ENCODE measurements at places on chromosomes 5 and 9. TPM values are rescaled to one million over a fixed set of nuclear protein-coding genes. Genes with fewer than 3 reads are reported as not detected.

GRCh38 chr9:97735070-97735600 lies 38.0 kb upstream of the XPA start:
- H3K4me1 ChIP-seq = no peaks in the 10 kb centered on the region
- no peak overlapping the region for H3K27ac ChIP-seq
- no peaks in the 10 kb centered on the region for H3K27me3 ChIP-seq
- DNase-seq = no peak

EXD3 gene
- total RNA-seq = 19.9 TPM

- DNase-seq = no peak
- H3K36me3 ChIP-seq = no peaks in the 10 kb centered on the region
- peaks cover 1% of the 10 kb centered on the region for H3K27me3 ChIP-seq
- H3K4me1 ChIP-seq = peaks cover 4% of the 10 kb centered on the region
Observed at GRCh38 chr9:129365196-129365595, 187.1 kb upstream of the IER5L start.

SLC6A3 gene
- total RNA-seq = 0.10 TPM

BTNL3 gene
- total RNA-seq = 0.36 TPM

SPEF2 gene
- total RNA-seq = 3.4 TPM

PTRH1 gene
- 15.3 TPM for total RNA-seq

DNA sequence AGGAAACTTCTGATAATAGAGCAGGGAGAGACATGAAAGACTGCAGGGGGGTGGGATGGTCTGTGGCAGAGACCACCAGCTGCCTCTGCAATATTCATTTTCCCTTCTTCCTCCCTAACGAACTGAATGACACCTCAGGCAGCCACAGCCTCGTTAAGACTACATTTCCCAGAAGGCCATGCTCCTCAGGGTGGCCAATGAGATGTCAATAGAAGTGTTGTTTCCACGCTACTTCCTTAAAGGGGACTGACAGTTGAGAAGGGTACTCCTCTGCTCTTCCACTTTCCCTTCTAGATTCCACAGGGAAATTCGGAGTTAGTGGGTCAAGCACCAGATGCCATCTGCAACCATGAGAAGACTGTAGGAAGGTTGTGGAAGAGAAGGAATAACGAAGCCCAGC lies 52.0 kb upstream of the DAPK1 start:
- H3K36me3 ChIP-seq = no peaks in the 10 kb centered on the region
- H3K4me1 ChIP-seq = peaks cover 2% of the 10 kb centered on the region
- peak; percentile 27 for DNase-seq
- no peaks in the 10 kb centered on the region for H3K27me3 ChIP-seq

DNA sequence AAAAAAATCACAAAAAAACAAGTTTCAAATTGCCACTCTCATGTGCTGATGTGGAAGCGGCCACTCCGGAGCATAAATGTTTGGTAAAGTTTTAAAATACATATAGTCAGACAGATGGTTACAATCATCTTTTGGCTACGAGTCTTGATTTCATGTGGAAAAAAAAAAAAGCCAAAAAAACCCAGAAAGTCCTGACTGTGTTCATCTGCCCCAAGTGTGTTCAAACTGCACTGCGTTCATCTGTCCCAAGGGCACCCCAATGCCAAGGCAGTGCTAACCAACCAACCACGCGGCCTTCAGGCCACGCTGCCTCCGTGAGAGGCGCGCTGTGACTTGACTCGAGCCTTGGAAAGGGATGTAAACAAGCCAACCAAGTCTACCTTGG lies 127.1 kb downstream of the MYO10 start:
- H3K4me3 ChIP-seq = no peak overlapping the region
- H3K36me3 ChIP-seq = peaks cover 9% of the 10 kb centered on the region
- DNase-seq = no peak
- peak overlapping the region; percentile 28 for H3K27ac ChIP-seq
- peaks cover 12% of the 10 kb centered on the region for H3K27me3 ChIP-seq

DNA sequence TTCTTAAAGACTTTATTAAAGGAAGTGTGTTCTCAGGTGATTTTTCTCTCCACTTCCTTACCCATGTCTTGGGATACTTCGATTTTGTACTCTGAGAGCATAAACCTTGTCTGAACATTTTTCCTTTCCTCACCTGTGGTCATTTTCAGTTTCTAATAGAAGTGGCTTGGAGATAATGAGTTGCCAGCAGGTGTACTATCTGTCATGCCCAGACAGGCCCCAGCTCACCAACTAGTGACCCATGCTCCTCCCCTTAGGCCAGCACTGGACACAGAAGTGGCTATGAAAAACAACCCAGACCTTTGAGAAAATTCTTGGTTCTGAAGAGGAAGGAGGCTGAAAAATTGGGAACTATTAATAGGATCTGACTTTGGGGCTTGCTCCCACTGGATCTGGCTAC lies 49.2 kb upstream of the SMIM32 start:
- no peak for DNase-seq
- H3K4me1 ChIP-seq = no peaks in the 10 kb centered on the region
- no peak overlapping the region for H3K27ac ChIP-seq
- H3K27me3 ChIP-seq = no peaks in the 10 kb centered on the region
- H3K36me3 ChIP-seq = no peaks in the 10 kb centered on the region
- H3K4me3 ChIP-seq = no peak overlapping the region

DNA sequence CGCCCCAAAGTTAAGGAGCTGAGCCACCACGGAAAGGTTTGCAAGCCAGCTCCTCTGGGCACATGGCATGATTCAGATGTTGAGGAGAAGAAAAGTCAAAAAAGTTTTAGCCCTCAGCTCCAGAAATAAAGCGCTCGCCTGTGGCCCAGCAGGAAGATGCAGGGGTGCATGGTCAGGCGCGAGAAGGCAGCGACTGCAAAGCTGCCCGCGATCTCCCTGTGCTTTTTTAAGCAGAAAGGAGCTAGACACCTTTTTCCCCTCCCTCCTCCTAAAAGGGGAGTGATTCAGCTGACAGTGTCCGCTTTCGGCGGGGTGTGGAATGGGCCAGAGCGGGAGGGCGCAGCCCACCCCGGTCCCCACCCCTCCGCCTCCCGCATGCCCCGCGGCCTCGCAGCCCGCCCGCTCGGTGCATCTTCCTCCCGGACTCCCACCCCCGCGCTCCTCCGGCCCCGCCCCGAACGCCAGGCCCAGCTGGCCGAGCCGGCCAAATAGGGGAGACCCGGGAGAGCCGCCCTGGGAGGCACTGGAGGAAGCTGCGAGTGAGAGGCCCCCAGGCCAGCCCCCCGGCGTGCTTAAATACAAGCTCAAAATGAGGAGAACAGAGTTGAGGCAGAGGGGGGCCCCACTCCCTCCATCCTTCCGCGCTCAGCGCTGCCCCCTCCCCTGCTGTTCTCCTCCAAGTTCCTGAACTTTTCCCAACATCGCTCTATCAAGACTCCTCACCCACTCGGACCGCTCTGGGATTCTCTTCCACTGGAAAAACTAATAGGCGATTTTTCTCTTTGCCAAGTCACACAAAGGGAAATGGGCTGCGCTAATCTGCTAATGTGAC lies at the start of gene ADAMTS12:
Gene ADAMTS12 (minus strand): TSS at position 203 of the 832 bp plus-strand sequence. CDS start 134 bp downstream, at position 69.
- peaks cover 16% of the 10 kb centered on the region for H3K4me1 ChIP-seq
- peaks cover 8% of the 10 kb centered on the region for H3K27me3 ChIP-seq
- H3K27ac ChIP-seq = no peak within 1 kb of the TSS
- H3K36me3 ChIP-seq = no peaks in the 10 kb centered on the region
- DNase-seq = peak; percentile 34

TRPM6 gene
- 1.9 TPM for total RNA-seq

CCDC183 gene
- total RNA-seq = 1.2 TPM

DNA sequence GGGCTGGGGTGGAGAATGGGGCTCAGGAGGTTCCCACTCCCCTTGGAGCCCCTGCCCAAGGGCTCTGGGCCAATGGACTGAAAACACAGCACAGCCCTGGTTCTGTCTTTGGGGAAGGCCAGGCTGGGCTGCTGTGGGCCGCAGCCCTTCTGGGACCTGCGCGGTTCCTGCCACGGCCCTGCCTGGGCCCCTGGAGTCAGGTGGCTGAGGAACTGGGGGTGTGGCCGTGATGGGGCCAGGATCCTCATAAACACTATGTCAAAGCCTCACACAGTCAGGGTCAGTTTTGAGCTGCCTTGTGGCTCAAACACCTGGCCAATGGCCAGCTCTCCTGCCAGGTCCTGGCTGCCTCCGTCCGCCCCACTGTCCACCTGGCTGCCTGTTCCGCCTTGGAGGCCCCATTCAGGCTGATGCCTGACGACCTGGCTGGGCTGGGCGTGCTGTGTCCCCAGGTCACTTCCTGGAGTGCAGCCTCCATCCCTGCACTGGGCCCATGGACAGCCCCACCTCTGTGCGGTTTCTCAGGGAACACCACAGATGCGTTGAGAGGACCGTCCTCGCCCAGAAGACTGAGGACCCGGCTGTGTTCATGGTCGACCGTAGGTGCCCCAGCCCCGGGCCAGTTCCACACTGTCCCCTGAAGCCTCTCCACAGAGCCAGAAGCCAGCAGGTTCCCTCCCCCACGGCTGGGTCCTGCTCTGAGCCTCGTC lies 27.5 kb downstream of the PAEP start:
- H3K4me1 ChIP-seq = peaks cover 6% of the 10 kb centered on the region
- H3K27ac ChIP-seq = no peak overlapping the region
- no peak overlapping the region for H3K4me3 ChIP-seq
- DNase-seq = no peak

CDX1 gene
- 0.59 TPM for total RNA-seq

DNA sequence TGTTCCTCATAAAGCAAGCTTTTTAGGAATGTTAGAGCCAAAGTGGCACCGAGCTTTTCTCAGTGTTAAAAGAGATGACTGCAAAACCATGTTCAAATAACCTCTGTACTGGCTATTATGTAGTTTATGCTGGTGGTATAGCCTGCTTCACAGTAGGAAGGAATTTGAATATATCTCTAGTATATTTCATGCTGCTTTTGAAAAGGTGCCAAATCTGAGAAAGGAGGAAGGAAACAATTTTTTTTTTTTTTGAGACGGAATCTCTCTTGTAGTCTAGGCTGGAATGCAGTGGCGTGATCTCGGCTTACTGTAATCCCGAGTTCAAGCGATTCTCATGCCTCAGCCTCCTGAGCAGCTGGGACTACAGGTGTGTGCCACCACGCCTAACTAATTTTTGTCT lies 13.5 kb downstream of the CREBRF start:
- no peaks in the 10 kb centered on the region for H3K27me3 ChIP-seq
- H3K36me3 ChIP-seq = no peaks in the 10 kb centered on the region
- DNase-seq = no peak
- peaks cover 5% of the 10 kb centered on the region for H3K4me1 ChIP-seq

- H3K4me1 ChIP-seq = no peaks in the 10 kb centered on the region
- no peaks in the 10 kb centered on the region for H3K27me3 ChIP-seq
- no peaks in the 10 kb centered on the region for H3K36me3 ChIP-seq
- no peak overlapping the region for H3K27ac ChIP-seq
- DNase-seq = no peak
Observed at GRCh38 chr9:109401990-109402318, 81.1 kb upstream of the EPB41L4B start.

KCNV2 gene
- not detected for total RNA-seq

DNA sequence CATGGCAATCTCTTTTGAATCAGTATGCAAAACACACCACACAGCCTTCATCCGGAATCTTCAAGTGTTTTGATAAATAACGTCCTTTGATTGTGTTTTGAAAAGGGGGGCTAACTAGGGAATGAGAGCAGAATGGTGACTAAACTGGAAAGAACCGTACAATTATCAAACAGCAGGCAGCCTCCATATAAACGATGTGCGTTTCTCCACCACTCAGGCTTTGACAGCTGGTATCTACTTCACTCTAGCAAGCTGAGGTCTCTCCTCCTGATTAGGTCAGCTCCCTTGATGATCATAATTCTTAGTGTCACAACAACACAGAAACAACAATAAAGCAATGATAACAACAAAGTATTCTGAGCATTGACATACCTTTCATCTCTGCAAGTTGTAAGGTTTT lies 465.9 kb downstream of the TUSC1 start:
- no peaks in the 10 kb centered on the region for H3K27me3 ChIP-seq
- DNase-seq = no peak
- H3K27ac ChIP-seq = no peak overlapping the region

DNA sequence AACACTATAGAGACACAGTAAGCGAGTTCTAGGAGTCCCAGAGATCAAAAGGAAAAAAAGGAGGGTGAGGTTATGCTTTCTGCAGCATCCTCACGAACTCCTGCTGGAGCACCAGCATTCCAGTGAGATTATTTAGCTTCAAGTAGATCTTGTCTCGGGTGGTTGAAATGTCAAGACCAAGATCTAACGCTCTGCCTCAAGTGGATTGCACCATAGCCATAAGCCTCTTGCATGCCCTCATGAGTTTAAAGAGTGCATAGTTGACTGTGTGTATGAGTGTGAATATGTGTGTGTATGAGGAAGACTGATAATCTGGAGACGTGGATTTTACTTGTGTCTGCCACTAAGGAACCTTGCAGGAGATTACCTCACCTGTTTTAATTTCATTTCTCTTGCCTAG lies 335.3 kb upstream of the ADAMTSL1 start:
- DNase-seq = no peak
- H3K27me3 ChIP-seq = peaks cover 1% of the 10 kb centered on the region
- no peak overlapping the region for H3K27ac ChIP-seq
- H3K36me3 ChIP-seq = no peaks in the 10 kb centered on the region
- no peaks in the 10 kb centered on the region for H3K4me1 ChIP-seq

RASGEF1C gene
- total RNA-seq = 0.64 TPM

FBP2 gene
- 0.28 TPM for total RNA-seq

GRCh38 chr9:122816163-122816867 lies 12.1 kb downstream of the PDCL start:
- H3K4me3 ChIP-seq = no peak overlapping the region
- peak; percentile 72 for DNase-seq
- peaks cover 4% of the 10 kb centered on the region for H3K36me3 ChIP-seq
- H3K27me3 ChIP-seq = peaks cover 6% of the 10 kb centered on the region

GRCh38 chr9:109033941-109034700 lies 20.8 kb upstream of the CTNNAL1 start:
- no peak for DNase-seq
- no peak overlapping the region for H3K27ac ChIP-seq
- H3K4me3 ChIP-seq = no peak overlapping the region

DNA sequence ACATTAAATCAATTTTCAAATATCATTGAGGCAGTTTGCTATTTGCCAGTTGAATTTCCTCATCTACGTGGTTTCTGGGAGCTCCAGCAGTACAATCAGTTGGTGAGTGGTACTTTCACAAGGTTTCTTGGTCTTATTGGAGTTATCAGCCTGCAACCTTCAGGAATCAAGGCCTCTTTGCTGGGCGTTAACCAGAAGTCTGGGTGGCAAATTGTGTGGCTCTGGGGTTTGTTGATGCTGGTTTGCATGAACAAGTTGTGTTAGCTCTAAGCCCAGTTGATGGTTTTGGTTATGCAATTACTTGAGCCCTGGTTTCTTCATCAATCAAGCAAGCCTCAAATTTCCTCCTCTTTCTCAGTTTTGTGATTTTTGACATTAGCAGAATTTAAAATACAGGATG lies 152.9 kb upstream of the ANKRD55 start:
- peaks cover 2% of the 10 kb centered on the region for H3K27me3 ChIP-seq
- H3K27ac ChIP-seq = no peak overlapping the region
- DNase-seq = no peak

DNA sequence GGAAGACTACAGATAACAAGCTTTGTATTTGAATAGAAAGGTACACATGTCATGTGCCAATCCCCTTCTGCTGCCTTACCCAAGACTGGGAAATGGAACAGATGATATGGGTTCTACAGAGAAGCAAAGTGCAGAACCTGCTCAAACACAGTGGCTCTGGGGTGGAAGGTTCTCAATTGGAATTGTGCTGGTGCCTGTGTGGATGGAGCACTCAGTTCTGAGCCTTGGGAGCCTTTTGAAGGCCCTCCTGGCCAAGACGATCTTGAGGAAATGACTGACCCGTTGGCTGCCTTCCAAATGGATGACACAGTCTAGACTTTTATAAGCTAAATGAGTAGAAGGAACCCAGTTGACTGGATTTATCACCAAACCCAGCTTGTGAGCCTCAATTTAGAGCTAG lies 4.2 kb upstream of the PRSS3 start:
- no peak overlapping the region for H3K27ac ChIP-seq
- no peaks in the 10 kb centered on the region for H3K36me3 ChIP-seq
- DNase-seq = no peak
- H3K27me3 ChIP-seq = peaks cover 3% of the 10 kb centered on the region
